Stimulated activated CD4-positive, alpha-beta T cell treated with anti-CD3 and anti-CD28 coated beads, Interleukin-1b, Interleukin-23, amount 100 ng/mL, for 24 hours (primary cell): ENCODE measurements at places on chromosomes 16 and 17.

DNA sequence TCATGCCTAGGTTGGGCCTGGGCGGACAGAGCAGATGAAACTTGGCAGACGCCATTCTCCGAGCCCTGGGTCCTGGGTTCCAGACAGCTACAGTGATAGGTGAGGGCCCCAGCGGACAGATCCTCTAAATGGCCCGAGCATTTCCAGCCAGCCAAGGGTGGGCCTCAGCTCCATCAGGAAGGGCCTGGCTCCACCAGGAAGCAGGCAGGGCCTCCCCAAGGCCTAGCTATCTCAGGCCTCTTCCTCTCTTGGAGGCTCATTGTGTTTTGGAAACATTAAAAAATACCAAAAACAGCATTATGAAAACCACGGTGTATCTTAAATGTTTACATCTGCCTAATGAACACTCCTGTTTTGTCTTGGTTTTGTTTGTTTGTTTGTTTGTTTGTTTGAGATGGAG is 38.2 kb upstream of the SBK1 start:
- no peak for DNase-seq

- DNase-seq = no peak
Observed at GRCh38 chr16:11361701-11362451, 16.6 kb downstream of the RMI2 start.

DNA sequence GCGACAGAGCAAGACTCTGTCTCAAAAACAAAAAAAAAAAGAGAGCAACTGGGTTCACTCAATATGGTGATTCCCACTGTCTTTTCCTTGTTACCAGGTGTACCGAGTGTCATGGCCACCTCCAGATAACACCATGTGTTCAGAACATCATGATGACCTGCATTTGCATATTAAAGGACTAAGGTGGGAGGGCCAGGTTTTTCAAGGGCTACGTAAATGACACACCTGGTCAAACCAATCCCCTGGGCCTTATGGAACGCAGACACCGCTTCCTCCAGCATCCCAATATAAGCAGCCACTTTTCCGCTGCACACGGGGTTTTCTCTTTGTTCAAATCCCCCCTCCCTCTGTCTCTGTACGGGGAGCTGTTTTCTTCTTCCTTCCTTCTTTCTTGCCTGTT is 29.3 kb downstream of the WSCD1 start:
- no peak for DNase-seq

GRCh38 chr16:89346869-89347268 is 129.4 kb downstream of the ZNF778 start:
- no peak for DNase-seq

- DNase-seq = no peak
Observed at GRCh38 chr17:38567350-38567749, 38.4 kb downstream of the SRCIN1 start.

DNA sequence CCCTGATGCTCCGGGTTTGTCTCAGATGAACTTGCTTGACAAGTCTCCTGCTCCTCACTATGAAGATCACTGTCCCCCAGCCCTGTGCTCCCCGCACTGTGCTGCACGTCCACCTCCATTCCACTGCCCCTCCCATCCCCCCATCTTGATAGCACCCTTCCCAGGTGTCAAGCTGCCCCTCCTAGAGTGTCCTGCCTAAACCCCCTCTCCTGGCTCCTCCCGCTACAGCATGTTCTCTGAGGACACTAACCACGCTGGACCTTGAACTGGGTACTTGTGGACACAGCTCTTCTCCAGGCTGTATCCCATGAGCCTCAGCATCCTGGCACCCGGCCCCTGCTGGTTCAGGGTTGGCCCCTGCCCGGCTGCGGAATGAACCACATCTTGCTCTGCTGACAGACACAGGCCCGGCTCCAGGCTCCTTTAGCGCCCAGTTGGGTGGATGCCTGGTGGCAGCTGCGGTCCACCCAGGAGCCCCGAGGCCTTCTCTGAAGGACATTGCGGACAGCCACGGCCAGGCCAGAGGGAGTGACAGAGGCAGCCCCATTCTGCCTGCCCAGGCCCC is 18.5 kb downstream of the DEXI start:
- DNase-seq = no peak

DNA sequence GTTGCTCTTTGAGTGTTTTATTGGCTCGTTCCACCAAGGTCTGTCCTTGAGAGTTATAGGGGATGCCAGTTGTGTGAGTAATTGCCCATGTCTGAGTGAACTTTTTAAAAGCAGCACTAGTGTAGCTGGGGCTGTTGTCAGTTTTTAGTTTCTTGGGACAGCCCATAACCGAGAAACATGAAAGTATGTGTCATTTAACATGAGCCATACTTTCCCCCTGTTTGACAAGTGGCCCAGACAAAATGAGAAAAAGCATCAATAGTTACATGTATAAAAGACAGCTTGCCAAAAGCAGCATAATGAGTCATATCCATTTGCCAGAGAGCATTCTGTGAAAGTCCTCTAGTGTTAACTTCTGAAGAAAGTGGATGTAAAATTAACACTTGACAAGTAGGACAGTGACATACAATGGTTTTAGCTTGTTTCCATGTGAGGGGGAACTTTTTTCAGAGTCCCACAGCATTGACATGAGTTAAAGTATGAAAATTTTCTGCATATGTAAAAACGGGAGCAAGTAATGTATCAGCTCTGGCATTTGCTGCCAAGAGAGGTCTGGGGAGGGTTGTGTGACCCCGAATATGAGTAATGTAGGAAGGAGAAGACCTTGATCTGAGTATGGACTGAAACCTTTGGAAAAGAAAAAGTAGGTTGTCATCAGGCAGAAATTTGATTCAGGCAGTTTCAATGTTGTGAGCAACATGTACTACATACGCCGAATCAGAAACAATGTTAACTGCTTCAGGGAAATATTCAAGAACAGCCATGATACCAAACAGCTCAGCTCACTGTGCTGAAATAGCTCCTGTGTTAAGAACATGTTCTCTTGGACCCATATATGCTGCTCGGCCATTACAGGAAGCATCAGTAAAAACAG is 56.8 kb upstream of the ARL4D start:
- no peak for DNase-seq

DNA sequence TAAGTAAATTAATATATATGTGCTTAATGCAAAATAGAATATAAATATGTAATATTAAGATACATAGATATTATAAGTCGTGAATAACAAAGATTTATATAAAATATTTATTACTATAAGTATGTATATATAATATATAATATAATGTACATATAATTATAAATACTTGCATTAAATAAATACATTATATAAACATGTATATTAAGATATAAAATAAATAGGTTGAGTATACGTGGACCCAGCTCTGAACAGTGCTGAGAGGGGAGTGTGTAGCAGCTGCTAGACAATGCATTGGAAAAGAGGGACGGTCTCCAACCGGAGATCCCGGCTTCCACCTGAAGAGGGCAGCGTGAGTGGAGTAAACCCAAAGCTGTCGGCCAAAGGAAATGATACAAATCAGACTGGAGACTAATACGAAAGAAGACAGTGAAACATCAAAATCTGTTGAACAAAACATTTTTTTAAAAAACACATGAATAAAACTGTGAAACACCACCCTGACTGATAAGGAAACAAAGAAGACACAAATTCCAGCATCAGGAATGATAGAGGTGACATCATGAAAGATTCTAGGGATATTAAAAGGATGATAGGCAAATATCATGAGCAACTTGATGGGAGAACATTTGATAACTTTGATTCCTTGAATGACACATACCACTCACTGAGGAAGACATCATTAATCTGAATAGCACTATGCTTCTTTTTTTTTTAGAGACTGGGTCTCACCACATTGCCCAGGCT is 125.4 kb upstream of the CHMP6 start:
- peak; percentile 67 for DNase-seq

- DNase-seq = no peak
Observed at GRCh38 chr17:47810200-47810821, 11.3 kb downstream of the OSBPL7 start.

- DNase-seq = no peak
Observed at GRCh38 chr17:21522755-21523336, 146.7 kb downstream of the KCNJ12 start.

DNA sequence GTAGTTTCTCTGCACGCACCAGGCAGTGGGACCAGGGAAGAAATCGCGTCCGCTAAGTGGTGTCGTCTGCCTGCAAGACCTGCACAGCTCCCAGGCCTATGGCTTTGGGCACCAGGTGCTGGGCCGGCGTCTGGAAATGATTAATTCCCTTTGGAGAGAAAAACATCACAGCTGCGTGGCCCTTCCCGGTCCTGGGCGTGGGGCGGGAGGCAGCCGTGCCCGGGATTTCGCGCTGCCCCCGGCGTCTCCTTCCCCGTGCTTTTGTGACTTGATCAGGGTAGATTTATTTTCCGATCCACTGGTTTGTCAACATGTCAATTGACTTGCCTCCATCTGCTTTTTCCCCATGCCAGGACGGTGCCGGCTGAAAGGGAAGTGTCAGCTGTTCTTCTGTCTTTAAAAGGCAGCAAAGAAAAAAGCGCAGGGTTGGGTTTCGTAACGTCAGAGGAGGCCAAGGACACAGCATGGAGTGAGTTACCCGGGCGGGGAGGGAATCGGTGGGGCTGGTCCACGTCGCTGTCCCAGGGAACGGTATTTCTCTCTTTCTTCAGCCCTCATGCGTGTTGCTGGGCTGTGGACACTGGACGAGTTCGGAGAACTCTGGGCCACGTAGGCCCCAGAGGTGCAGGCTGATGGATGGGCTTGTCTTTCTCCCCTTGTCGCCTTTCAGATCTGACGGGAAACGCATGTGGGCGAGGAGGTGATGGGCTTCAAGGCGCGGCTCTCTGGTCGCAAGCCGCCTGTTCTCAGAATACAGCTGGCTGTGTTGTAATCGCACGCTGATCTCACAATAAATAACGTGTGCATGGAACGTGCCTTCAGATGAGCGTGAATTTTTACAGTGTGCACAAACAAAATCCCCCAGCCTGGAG is 188.1 kb upstream of the ZNF469 start:
- DNase-seq = no peak

GRCh38 chr16:74562117-74562516 is 44.8 kb downstream of the GLG1 start:
- DNase-seq = no peak

GRCh38 chr17:72338847-72339790 is 218.3 kb downstream of the SOX9 start:
- no peak for DNase-seq

- DNase-seq = no peak
Observed at GRCh38 chr16:14427371-14427948, 202.6 kb downstream of the PARN start.

- DNase-seq = no peak
Observed at GRCh38 chr16:70161350-70161749, 12.2 kb upstream of the CLEC18C start.

DNA sequence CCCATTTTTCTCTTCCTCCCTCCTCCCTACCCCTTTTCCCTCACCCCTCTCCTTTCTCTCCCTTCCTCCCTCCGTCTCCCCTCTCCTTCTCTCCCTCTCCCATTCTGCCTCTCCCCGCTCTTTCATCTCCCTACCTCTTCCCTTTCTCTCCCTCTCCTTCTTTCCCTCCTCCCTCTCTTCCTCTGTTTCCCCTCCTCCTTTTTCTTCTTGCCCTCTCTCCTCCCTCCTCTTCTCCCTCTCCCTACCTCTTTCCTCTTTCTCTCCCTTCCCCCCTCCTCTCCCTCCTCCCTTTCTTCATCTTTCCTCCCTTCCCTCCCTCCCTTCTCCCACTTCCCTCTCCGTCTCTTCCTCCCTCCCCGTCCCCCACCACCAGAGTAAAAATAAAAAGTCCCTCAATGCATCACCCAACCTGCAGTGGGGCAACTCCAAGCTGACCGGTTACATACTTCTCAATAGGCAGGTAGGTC is 10.4 kb downstream of the CHD9NB start:
- no peak for DNase-seq

- no peak for DNase-seq
Observed at GRCh38 chr17:214881-215331, 33.5 kb upstream of the DOC2B start.

GRCh38 chr17:62675701-62676100 is 48.2 kb downstream of the MRC2 start:
- DNase-seq = no peak

DNA sequence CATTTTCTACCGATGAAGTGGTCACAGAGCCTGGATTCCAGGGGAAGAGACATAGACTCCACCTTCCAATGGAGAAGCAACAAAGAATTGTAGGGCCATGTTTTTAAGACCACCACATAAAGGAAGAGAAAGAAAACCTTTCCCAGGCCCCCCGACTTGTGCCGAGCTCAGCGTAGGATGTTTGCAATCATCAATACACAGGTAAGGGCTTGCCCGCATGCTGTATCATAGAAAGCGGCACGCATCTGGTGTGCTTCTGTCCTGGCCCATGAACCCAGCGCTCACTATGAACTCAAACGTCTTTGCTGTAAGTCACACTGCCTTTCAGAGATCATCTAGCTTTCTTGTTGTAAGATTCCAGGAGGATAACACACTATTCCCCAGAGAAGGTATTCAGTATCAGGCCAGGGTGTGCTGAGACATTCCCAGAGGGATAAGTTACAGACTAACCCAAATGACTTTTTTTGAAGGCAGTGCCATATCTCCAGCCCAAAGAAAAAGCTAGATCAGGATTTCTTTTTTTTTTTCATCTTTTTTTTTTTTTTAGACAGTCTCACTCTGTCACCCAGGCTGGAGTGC is 79.5 kb upstream of the RPL38 start:
- DNase-seq = no peak

GRCh38 chr16:19446300-19446846 is 28.7 kb downstream of the TMC5 start:
- no peak for DNase-seq

DNA sequence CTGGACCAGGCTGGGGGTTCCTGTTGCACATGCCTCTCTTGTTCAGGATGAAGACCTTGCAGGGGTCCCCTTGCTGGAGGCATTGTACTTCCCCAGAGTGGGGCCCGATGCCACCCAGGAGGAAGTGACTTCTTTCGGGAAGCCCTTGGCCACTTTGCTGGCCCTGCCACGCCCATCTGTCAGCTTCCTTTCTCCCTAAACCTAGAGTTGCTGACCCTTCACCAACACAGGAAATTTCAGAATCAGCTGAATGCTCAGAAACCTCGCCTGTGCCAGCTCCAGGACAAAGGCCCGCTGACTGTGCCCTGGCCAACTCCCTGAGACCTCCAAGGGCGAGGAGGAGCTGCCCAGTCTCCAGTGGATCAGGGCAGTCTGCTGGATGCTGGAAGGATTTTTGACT is 26.7 kb downstream of the WNT9B start:
- DNase-seq = no peak

DNA sequence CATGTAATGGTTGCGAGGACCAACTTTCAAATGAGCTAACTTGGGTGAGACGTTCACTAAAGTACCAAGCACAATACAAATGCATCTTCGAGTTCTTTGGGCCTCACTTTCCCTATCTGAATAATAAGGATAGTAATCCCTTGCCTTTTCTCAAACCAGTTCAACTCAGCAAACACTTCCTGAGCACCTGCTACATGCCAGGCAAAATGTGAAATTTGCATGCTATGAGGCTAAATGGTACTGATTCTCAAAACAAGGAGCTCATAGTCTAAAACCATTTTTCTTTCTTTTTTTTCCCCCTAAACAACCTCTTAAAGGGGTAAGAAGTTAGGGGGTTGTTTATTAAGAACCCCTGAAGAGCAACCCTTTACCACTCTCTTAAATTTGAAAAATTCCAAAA is 101.4 kb upstream of the HLF start:
- no peak for DNase-seq
